ENCODE measurements at places on chromosomes 2 and 18.
A peak's percentile ranks its signal among the peaks of the same experiment; 100 is the strongest.

DNA sequence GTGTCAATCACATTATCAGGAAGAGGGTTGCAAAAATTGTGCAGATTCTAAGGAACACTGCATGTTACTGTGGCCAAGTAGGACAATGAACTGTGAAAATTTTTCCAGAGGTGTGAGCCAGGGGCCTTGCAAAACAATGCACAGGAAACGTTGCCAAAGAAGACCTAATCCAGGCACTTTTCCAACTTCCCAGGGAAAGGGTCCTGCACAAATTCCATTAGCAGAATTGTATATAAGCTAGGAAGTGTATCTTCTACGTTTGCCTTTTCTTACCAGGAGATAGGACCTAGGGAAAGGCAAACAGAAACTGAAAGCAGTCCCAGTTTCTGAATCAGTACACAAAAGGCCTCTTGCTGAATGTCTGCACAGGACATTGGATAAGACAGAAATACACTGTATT is 1888.3 kb upstream of the CELF4 start:
- DNase-seq, result no peak

DNA sequence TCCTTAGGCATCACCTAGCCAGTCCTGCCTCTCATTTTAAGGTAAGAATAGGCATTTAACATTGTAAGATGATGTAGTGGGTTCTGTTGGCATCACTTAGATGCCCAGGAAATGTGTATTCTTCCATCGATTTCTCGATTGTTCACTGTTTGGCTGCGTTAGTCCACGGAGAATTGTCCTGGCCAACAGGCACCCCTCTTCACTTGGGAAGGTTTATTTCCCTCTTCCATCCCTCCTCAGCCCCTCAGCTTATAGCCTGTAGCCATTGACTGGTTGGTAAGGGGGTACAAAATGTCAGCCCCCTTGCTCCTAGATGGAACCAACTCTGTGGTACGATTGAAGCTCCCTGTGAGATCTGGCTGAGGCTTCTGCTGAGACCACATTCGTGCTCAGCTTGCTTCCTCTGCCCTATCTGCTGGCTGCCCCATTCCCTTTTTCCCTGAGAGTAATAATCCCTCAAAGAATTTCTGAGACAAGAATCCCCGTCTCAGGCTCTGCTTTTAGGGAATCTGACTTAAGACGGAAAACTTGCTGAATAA is 43.4 kb downstream of the PLEKHA3 start:
- DNase-seq, result peak; percentile 22

DNA sequence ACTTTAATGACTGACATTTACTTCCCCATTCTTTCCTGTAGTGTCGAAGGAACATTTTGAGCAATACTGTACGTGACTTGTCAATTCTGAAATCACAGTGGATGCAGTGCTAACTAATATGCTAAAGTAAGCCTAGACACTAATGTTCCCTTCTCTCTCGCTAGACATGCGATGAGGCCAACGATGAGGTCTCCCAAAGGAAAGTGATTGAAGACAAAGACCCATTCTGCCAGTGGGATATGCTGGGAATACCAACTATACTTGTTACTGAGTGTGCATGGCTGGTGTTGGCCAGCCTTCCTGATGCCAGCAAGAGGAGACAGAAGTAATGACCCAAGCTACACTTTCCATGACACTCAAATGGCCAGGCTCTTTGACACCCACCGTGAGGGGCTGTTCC is 2.5 kb upstream of the SERPINE2 start:
- no peak for DNase-seq

DNA sequence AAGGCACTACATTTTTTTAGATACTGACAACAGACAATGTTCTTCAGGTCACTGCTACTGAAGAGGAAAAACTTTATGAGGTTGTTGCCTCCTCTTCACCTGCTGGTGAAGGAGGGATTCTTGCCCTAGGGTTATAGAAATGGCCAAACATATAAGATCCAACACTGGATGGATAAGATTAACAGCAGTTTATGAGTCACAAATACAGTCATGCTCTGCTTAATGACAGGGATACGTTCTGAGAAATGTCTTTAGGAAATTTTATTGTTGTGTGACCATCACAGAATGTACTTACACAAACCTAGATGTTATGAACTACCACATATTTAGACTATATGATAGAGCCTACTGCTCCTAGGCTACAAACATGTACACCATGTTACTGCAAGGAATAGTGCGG is 57.4 kb upstream of the AMMECR1L start:
- DNase-seq, result no peak
